ENCODE measurements at places on chromosomes 3 and 15.

DNA sequence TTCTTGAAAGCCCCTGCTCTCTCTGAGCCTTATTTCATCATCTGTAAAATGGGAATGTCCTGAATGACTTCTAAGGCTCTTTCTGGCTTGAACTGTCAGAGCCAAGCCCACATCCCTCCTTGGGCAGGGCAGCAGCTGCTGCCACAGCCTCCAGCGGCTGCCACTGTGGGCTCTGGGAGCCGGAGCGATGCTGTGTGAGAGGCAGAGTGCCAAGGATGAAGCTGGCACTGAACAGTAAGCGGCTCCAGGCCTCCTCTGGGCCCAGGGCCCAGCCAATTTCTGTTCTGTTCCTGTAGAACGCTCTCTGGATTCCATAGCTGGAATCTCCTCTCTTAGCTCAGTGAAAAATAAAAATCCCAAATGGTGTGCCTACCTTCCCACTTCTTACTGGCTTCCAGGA, 4.4 kb downstream of the CPLX3 start:
- DNase-seq: no peak

DNA sequence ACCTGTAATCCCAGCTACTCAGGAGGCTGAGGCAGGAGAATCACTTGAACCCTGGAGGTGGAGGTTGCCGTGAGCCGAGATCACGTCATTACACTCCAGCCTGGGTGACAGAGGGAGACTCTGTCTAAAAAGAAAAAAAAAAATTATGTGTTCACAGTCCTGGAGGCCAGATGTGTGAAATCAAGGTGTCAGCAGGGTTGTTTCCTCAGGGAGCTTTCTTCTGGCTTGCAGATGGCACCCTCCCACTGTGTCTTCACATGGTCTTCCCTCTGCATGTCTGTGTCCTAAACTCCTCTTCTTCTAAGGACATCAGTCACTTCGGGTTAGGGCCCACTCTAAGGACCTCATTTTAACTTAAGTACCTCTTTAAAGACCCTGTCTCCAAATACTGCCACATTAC, 56.1 kb upstream of the UBE2E1 start:
- DNase-seq: no peak

- no peak for DNase-seq
Observed at GRCh38 chr3:42819351-42819965, 10.2 kb downstream of the ACKR2 start.

DNA sequence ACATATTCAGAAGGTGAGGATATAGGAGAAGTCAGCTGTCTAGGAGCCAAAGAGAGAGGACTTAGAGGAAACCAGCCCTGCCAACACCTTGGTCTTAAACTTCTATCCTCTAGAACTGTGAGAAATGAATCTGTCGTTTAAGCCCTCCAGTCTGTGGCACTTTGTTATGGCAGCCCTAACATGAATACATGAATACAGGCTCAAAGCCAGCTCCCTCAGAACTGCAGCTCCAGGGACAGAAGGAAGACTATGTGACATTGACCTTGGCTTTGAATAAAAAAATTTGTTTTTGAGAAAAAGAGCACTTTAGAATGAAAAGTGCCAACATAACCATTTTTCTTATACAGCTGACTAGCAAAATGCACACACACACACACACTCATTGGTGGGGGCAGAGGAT, 110.9 kb upstream of the ATP2B2 start:
- no peak for DNase-seq

DNA sequence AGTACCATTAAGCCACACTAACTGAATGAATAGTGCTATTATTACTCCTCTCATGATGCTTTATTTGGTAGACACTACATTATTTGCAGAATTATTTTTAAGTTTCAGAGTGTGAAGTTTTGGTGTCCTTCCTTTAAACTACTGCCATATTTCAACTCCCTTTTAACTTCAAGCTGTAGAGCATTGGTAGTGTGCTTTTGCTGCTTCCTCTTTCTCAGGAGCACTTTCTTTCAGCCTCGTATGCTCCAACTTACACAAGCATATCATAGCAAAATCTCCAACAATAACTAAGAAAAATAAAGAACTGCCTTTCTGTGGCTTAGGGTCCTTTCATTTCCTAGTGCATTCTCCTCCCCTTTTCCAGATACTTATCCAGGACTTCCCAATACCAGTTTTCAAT, 476.4 kb upstream of the AGTR1 start:
- no peak for DNase-seq

DNA sequence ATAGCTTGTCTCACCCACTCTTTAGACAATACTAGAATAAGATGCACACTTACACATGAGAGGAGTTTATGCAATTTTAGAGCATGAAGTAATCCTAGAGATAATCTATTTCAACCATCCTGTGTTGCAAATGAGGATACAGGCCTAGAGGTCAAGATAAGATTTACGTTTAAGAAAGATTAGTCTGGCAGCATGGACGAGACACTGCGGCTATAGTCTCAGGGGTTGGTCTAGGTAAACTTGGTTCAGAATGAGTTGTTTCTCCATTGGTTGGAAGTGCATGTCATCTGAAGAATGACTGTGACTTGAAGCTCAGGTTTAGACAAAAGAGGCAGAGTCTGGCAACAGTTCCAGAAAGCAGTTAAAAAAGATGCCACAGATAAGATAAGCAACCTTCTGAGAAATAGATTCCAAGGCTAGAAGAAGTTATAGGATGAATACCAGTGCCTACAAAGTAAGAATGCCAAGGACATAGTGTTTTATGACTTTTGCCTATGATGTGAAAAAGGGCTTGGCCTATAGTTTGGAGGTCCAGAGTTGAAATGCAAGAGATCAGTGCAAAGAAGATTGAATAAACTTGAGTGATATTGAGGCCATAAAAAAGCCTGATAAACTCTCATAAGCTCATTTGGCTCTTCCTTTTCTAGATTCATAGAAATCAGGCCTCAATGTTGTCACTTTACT, 631.0 kb downstream of the SQOR start:
- DNase-seq: no peak

DNA sequence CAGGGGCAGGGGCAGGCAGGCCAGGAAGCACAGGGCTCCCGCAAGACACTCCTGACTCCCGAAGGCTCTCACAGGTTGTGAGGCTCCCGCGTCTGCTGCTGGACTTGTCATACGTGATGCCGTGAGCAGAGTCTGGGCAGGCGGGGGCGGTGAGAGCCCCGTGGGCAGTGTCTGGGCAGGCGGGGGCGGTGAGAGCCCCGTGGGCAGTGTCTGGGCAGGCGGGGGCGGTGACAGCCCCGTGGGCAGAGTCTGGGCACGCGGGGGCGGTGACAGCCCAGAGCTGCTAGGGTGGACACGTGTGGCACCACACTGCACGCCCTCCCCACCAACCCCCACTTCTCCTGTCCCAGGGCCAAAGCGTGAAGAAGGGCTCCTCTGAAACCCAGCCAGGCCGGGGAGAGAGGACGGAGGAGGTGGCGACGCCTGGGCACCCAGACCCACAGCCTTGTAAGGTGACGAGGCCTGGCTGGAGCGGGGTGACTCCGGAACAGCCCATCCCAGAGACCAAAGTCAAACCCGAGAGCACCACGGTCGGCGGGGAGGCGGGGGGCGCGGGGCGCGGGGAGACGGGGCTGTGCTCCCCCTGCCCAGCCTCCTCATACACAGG, 35.0 kb downstream of the TNK2 start:
- no peak for DNase-seq

DNA sequence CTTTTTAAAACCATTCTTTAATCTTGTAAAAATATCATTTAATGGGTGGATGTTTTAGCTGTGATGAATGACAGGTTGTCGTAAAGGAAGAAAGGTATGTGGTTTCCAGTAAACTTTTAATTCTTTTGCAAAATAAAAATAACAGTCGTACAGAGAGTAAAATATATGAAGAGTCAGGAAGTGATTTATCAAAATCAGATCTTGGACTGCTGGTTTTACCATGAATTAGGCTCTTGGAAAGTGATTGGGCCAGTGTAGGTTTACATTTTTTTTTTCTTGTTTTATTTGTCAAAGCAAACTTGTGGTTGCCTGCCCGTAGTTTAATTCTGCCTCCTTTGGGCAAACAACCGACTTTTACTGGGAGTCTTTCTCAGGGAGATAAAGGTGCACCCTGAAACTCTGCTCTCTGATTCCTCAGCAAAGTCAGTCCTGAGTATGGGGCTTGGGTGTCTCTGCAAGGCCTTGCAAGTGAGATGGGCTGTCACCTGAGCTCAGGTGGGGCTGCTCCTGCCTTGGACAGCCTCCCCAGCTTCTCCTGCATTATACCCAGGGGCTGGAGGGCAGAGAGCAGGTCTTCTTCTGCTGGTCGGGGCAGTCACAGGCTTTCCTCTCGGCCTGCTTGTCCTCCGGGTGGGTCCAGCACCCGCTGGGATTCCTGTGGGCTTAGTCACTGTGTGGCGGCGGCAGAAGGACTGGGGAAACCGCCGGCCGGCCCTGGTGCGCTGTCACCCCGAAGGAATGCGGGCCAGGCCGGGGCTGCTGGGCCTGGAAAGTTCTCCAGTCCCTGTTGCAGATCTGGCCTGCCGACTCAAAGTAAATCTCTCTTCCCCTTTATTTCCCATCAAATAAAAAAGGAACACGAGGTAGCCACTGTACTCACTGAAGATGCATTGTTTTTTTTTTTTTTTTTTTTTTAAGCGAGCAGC, 79.0 kb downstream of the IGF1R start:
- DNase-seq: peak; percentile 89

DNA sequence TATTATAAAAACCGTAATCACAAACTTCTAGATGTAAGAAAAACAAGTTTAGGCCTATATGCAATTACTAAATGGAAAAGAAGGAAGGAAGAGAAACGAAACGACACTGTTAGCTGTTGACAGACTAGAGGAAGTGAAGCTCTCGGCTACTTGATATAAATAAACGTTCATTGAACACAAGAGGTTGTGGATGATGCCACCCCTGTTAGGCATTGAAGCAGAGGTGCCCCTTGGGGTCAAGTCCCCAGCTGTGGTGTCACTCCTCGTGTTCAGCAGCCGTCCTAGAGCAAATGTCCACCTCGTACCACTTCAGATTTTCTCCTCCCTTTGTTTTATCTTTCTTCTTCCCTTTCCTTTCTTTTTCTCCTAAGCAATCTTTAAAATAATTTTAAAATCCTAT, 146.5 kb upstream of the UBE2E1 start:
- no peak for DNase-seq

GRCh38 chr15:70547846-70548487, 215.4 kb downstream of the UACA start:
- no peak for DNase-seq

- no peak for DNase-seq
Observed at GRCh38 chr3:70488816-70489215, 176.4 kb upstream of the MDFIC2 start.

DNA sequence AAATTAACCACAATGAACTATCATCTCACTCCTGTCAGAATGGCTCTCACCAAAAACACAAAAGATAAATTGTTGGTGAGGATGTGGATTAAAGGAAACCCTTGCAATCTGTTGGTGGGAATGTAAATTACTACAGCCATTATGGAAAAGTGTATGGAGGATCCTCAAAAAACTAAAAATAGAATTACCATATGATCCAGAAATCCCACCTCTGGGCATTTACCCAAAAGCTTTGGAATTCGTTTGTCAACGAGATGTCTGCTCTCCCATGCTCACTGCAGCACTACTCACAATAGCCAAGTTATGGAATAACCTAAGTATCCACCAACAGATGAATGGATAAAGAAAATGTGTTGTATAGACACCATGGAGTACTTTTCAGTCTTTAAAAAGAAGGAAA, 21.6 kb downstream of the FSIP1 start:
- DNase-seq: no peak

GRCh38 chr3:52527732-52528585, 5.7 kb downstream of the NT5DC2 start:
- no peak for DNase-seq

DNA sequence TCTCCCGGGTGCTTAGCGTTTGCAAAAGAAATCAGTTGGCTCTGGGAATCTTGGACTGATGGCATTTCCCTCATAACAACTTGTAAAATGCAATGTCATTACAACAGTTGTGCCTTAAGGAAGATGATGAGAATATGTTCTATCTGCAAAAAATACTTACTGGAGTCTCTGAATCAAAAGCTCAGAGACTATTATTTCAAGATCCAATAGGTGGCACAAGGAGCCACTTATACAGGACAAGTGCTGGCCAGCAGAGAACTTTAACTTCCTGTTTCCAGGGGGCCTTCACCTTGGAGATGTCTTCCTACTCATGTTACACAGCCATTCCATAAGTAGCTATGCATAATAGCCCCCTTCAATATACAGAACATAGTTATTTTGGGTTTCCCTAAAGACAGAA, 8.9 kb upstream of the RPS27L start:
- no peak for DNase-seq

DNA sequence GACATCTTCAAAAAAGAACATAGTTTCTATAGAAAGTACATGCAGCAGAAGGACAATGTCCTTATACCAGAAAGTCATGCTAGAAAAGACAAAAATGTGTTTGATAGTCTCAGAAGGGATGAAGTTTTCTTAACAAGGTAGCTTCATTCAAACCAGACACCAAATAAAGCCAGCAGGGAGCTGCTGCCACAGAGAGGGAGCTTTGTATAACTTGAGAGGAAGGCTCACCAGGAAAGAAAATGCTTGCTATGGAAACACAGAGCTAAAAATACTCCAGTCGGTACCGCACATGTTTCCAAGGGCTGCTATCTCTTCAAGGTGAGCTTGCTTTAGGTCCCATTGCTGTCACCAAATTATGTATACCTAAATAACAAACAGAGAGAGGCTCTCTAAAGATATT, 1074.8 kb upstream of the ALCAM start:
- no peak for DNase-seq

DNA sequence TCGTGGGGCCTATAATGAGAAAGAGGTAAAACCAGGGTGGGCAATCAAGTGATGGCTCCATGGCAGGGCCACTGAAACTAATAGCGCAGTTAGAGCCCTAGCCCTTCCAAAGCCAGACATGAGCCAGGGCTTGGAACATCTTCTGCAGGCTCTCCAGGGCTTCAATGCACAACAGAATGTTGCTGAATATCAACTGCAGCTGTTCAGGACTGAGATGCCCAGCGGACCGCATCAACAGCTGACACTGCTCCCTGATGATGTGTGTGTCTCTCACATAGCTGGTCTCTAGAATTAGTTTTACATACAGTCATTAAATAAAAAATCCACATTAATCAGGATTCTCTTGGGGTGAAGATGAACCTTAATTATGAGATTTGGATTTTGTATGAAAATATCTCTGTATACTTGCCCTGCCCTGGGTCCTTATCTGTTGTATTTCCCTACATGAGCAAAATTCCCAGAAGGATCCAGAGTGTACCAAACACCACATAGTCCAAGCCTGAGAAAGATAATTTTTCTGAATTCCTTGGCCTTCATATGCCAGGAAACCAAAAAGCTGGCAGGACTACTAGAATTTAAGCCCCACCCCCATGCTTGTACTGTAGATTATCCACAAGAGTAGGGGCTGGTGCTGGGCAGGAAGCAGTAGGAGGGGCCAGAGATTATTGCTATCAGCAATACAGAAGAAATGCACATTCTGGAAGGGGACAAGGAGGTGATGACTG, 7.7 kb upstream of the GOLGB1 start:
- no peak for DNase-seq

- no peak for DNase-seq
Observed at GRCh38 chr15:66865622-66866611, 163.9 kb downstream of the SMAD6 start.

- no peak for DNase-seq
Observed at GRCh38 chr3:77207753-77208152, 167.9 kb downstream of the ROBO2 start.
